ENCODE measurements at places on chromosomes 4 and X.

DNA sequence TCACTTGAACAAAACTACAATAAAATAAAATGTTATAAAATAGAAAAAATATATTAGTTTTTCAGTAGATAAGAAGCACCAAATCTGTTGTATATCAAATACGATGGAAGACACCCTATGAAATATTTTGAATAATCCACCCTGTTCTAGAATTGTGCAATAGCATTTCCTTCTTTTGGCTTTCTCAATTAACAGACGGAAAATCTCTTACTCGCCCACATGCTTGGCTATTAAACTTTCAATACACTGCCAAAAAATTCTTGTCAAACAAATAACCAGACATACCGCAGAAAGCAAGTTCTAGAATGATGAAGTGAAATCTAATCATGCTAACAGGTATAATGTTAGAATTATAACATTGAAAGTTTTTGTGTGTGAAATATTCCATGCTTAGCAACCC, 671.6 kb upstream of the SLIT2 start:
- DNase-seq = no peak

- no peak for DNase-seq
Observed at GRCh38 chr4:118557298-118557851, 127.8 kb upstream of the METTL14 start.

DNA sequence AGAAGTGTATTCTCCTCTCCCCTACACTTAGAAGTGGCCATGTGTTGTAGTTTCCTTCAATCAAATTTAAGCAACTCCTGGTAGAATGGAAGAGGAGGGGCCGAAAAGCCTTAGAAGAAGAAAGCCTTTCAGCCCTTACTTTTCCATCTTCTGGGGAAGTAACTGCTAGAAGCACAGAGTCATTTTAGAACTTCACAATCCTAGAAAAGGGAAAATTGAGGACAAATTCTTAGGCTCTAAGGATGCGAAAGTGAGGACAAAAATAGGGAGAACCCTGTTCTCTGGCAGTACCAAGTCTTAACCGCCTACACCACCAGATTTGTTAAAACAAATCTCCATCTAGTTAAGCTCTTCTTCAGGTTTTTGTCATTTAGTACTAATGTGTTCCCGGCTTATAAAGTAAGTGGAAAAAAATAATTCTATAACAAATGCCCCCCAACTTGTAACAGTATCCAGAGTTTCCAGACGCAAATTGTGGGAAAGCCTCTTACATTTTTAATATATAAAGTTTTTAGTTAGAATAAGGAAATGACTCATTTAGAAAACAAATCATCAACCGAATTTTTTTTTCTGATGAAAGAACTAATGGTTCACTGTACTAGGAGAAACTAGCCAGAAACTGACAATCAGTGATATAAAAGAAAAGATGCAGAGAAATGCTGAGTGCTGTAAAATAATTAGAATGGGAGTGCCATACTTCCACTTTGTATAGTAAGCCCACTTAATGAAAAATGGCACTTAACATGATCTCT, 76.0 kb downstream of the ARAP2 start:
- DNase-seq = peak; percentile 7

DNA sequence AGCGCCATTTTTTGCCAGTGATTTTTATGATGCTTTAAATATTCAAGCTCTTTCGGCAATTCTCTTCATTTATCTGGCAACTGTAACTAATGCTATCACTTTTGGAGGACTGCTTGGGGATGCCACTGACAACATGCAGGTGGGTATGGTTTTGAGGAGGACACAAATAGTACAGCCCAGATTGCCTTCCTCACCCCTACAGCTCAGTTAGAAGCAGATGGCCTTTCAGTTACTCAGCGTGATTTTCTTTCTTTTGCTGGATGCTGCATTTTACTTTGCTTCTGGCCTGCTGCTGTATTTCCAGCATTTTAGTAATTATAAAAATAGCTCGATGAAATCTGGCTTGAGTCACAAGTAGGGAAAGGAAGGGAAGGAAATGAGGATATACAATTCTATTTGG, 114.7 kb downstream of the SLC4A4 start:
- DNase-seq = no peak

DNA sequence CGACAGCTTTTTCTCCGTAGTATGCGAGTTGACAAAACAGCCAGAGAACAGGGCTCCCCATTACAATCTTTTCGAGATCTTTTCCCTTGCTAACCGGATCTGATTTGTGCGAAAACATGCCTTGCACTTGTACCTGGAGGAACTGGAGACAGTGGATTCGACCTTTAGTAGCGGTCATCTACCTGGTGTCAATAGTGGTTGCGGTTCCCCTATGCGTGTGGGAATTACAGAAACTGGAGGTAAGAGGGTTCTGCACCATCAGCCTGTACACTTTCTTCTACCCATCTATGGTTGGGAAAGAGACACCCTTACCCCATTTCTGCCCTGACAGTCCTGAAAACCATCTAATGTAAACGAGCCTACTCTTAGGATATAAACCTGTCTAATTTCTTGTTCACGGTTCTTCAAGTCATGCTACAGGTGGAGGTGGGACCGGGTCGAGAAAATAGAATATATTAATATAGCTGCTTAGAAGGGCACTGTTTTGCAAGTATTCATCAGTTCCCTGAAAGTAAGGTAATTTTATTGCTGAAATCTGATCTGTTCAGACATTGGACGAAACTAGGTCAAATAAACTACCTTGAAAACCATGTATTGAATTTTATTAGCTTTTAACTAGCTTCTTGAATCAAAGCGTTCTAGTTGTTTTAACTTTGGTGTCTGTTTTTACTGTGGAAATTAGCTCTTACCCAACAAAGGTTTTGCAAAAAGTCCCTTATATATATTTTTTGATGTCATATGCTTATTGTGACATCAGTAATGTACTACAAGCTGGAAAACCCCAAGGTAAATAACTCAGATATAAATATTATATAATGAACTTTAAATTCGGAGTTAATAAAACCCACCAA, 869 bp downstream of the TMEM184C start:
- DNase-seq = no peak

- DNase-seq = peak; percentile 37
Observed at GRCh38 chrX:12979616-12980015, 4.7 kb downstream of the TMSB4X start.

GRCh38 chr4:40152637-40153036, 44.2 kb upstream of the RHOH start:
- peak; percentile 59 for DNase-seq

DNA sequence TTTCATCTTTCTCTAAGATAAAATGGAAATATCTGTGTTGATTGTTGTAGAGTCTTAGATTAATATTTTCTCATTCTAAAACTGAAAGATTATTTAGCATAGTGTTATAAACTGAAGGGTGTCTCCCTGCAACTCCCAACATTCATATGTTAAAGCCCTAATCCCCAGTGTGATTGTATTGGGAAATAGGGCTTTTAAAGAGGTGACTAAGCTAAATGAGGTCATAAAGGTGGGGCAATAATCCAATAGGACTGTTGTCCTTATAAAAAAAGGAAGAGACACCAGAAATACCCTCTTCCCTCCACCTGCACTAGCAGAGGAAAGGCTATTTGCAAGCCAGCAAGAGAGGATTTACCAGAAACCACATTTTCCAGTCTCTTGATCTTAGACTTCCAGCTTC, 1626.4 kb downstream of the C4orf33 start:
- no peak for DNase-seq

DNA sequence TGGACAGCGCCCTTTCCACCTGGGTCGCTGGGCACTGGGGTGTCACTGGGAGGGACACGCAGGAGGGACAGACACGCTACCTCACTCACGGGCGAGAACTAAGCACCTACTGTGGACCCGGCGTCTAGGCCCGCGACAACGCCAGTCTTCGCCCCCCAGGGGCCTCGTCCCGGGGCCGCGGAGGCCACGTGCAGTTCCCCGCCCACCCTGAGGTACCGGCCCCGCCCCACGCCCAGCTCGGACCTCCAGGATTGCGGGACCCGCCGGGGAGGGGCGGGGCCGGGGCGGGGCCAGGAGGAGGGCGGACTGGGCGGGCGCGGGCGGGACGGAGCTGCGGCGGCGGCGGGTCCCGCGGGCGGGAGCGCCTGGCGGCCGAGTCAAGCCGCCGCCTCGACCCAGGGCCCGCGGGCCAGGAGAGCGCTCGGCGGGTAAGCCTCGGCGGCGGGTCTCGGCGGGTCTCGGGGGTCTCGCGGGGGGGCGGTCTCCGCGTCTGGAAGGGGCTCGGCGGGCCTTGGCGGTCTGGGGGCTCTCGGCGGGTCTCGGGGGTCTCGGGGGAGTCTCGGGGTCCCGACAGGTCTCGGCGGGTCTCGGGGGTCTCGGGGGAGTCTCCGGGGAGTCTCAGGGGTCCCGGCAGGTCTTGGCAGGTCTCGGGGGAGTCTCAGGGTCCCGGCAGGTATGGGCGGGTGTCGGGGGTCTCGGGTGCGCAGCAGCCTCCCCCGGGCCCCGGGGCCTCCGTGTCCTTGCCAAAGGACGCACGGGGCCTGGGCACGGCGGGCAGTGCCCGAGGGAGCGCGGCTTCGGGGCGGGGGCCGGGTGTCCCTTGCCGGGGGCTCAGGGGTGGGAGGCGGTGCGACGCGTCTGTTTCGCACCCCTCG, at the start of gene SH3BP2:
SH3BP2 (plus strand) TSS at position 375 of the 875 bp plus-strand sequence. CDS start 27,533 bp downstream, outside the sequence.
- DNase-seq = peak; percentile 71

DNA sequence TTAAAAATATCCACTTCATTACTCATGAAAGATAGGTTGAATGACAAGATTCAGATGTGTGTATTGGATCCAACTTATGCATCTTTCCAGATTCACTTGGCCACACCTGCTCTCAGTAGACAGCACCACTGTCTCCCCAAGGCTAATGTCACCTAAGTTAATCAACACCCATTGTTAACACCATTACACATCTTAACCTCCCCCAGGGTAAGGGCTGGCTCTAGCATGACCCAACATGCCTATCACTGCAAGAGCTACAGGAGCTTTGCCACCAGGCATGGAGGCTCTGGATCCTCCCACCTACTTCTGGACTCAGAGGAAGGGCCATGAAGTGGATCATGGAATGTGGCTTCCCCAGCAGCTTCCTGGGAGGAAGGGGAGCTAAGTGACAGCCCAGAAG, 32.8 kb upstream of the LSM6 start:
- DNase-seq = no peak

- no peak for DNase-seq
Observed at GRCh38 chr4:147096667-147097604, 151.3 kb upstream of the TTC29 start.

DNA sequence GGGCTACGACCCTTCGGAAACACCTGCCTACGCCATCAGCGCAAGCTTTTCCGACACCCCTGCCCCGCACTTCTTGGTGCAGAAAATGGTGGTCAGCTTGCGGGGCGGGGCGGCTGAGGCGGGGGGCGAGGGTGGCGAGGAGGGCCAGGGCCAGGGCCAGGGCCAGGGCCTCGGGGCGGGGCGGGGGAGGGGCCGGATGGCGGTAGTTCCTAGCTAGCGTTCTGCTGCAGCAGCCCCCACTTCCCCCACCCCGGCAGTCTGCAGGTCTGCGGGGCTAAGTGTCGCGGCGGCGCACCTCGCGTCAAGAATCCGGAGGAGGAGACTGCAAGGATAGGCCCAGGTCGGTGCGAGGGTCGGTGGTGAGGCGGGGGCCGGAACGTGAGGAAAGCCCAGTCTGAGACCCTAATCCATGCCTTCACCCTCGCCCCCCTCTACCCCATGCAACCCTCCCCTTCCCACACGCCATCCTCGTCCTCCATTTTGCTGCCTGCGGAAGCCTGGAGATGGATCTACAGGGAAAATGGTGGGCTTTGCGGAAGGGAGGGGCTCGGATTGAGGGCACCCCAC, 600 bp downstream of the BEX4 start:
- peak; percentile 22 for DNase-seq

GRCh38 chrX:123869488-123869887, 9.6 kb downstream of the XIAP start:
- DNase-seq = no peak

- DNase-seq = no peak
Observed at GRCh38 chr4:74793757-74794381, 454 bp downstream of the BTC start.

GRCh38 chr4:152083338-152083737, 322.5 kb upstream of the GATB start:
- DNase-seq = no peak

- DNase-seq = peak; percentile 14
Observed at GRCh38 chr4:109998867-109999584, 86.3 kb downstream of the EGF start.

- DNase-seq = no peak
Observed at GRCh38 chr4:54487491-54487890, 170.3 kb upstream of the KIT start.

GRCh38 chrX:29172880-29173279, 585.6 kb downstream of the IL1RAPL1 start:
- DNase-seq = no peak

DNA sequence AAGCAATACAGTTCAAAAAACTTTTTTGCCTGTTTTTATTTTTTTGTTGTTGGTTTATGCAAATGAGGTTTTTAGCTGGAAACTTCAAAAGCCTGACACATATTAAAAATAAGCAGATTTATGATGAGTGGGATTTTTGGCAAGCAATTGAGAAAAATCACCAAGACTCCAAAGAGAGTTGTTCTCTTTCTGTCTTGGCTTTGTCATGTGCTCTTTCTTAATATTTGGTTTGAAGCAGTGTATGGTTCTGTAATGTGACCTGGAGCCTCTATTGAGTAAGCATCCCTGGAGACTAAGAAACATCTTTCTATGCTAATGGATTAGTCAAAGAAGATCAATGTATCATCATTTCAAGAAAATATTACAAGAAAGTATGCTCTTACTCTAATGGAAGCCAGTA, 11.7 kb downstream of the TRIM2 start:
- DNase-seq = no peak

GRCh38 chrX:73785493-73785892, 222.5 kb downstream of the CHIC1 start:
- no peak for DNase-seq

DNA sequence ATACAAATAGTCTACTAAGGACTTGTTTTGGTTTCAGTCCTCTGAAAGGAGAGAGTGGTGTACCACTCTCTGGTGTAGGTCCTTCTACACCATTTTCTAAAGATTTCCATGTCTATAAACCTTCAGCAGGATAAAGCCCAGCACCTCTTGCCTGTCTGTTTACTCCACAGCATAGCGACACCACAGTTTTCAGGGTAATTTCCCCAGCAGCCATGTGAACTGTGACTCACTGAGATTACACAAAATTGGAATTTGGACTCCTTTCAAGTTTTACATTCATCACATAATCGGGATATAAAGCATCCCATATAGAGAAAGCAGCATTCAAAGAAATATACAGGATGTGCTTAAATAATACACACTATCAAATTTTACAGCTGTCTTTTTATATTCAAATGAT, 229.6 kb downstream of the PRDM5 start:
- DNase-seq = no peak

DNA sequence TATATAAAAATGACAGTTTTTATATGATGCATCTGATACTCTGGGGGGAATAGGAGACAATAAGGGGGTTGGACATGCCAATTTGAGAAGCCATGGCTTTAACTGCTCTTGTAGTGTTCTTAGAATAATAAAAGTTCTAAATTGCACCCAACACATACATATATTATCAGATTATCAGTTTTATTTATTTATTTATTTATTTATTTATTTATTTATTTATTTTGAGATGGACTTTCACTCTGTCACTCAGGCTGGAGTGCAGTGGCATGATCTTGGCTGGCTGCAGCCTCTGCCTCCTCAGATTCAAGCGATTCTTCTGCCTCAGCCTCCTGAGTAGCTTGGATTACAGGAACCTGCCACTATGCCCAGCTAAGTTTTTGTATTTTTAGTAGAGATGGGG, 356.8 kb downstream of the TLL1 start:
- no peak for DNase-seq
